NCI-H1092 (cell line): ENCODE measurements at places on chromosomes 5 and 9.

DNA sequence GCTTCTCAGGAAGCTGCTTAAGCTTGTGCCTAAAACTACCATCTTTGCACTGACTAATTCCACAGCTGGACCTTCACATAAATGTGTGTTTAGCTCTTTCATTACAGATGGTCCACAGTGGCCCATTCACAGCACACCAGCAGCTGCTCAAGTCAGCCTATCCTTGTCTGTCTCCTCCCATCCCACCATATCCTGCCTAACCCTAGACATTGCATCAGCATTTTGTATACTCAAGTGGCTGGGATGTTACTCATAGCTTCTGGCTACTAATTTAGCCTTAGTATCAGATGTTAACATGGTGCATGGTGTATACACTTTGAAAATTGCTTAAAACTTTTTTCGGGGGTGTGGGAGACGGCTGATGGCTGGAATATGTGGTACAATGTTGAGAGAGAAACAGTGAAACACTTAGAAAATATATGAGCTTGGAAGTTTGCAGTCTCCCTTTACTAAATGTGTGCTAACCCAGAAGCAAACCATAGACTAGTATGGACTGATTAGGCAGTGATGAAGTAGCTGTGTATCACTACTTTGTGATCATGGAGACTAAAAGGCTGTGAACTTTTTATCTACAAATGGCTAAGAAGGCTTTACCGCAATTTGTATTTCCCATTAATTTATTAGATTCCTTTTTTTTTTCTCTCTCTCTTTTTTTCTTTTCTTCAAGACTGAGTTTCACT, 83.1 kb downstream of the JMY start:
- no peak for DNase-seq

- no peak for DNase-seq
Measured at GRCh38 chr5:177598477-177598876, 1.5 kb upstream of the B4GALT7 start.

GRCh38 chr5:80576383-80576782, 6.3 kb upstream of the ANKRD34B start:
- DNase-seq: no peak

DNA sequence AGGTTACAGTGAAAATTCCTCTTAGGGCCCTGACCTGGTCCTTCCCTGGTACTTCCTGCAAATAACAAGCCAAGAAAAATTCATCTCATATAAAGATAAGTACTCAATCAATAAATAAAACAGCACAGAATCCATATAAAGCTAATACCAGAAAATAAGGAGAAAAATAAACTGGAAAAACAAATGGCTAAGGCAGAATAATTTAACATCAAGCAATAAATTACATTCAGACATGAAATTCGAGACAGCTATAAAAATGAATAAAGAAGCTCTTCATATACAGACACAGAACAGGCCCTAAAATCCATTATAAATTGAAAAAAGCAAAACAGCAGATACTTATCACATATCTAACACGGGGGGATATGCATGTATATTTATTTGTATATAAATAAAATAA, 99.2 kb downstream of the DTWD2 start:
- no peak for DNase-seq

GRCh38 chr5:172540099-172540870, 86.0 kb upstream of the SH3PXD2B start:
- no peak for DNase-seq
